Activated CD4-positive, alpha-beta T cell treated with anti-CD3 and anti-CD28 coated beads, Interleukin-2, Interleukin-4, amounts not matched to agents 100 ng/mL and 50 ng/mL, durations not matched to agents 16 hours and 8 hours (primary cell): ENCODE measurements at places on chromosomes 2 and 18.

DNA sequence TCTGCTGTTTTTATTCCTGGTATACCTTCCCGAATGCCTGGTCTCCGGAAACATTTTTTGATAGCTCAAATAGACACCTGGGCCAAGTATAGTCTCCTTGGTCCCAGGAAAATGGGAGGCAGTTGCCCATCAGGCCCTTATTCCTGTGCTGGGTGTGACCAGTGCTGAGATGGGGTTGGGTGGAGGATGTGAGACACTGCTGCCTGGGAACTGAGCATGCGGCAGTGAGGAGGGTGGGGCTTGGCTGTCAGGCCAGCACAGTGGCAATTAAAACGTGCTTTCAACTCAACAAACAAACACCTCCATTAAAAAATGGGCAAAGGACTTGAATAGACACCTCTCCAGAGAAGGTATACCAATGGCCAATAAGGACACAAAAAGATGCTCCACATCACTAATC, 12.5 kb downstream of the KLHL29 start:
- DNase-seq = no peak

- no peak for DNase-seq
Measured at GRCh38 chr2:1865716-1866234, 121.5 kb upstream of the PXDN start.

GRCh38 chr2:47771211-47771610, 11.7 kb upstream of the MSH6 start:
- no peak for DNase-seq

- peak; percentile 20 for DNase-seq
Measured at GRCh38 chr2:37323781-37324535, 675 bp downstream of the PRKD3 start.

DNA sequence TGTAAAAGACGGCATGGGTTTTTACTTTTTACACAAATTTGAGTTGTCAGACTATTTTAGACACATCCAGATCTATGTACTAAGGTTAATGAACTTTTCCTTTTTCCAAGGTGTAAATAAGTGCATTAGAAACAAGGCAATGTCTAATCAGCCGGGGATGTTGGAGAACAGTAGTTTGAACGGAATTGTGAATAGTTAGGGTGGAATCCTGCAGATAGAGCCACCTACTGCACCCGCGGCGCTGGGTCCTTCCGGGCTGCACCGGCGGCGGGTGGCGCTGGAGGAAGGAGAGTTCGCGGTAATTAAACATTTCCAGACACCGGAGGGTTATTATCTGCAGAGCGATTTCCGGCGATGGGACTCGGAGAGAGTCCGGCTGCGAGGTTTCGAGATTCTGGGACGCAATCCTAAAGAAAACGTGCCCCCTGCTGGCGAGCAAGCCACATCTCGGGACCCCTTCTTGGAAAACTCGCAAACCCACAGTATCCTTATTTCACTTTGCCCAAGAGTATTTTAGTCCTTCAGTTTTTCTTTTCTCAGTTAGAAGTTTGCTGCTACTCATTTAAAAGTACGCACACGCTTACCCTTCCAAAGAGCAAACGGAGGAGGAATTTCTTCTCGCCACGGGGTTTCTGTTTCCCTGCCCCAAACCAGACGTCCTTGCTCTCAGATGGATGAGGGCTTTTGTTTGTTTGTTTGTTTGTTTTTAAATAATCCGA, 4.5 kb upstream of the OSR1 start:
- peak; percentile 39 for DNase-seq
